ENCODE measurements at places on chromosomes 16 and 17. TPM values are rescaled to one million over a fixed set of nuclear protein-coding genes. Genes with fewer than 3 reads are reported as not detected.

Gene GPR179
- not detected for total RNA-seq

Gene GCGR
- not detected for total RNA-seq

Gene SPNS3
- 0.66 TPM for total RNA-seq

Gene HSF4
- total RNA-seq, result 5.5 TPM

Gene MILR1
- 1.6 TPM for total RNA-seq

Gene ZNF276
- total RNA-seq, result 42.7 TPM

Gene TEN1
- 18.8 TPM for total RNA-seq

Gene SHBG
- total RNA-seq, result not detected

Gene TMC8
- total RNA-seq, result 1.3 TPM

Gene SLC35G6
- total RNA-seq, result not detected

Gene ARHGAP44
- total RNA-seq, result 0.55 TPM

DNA sequence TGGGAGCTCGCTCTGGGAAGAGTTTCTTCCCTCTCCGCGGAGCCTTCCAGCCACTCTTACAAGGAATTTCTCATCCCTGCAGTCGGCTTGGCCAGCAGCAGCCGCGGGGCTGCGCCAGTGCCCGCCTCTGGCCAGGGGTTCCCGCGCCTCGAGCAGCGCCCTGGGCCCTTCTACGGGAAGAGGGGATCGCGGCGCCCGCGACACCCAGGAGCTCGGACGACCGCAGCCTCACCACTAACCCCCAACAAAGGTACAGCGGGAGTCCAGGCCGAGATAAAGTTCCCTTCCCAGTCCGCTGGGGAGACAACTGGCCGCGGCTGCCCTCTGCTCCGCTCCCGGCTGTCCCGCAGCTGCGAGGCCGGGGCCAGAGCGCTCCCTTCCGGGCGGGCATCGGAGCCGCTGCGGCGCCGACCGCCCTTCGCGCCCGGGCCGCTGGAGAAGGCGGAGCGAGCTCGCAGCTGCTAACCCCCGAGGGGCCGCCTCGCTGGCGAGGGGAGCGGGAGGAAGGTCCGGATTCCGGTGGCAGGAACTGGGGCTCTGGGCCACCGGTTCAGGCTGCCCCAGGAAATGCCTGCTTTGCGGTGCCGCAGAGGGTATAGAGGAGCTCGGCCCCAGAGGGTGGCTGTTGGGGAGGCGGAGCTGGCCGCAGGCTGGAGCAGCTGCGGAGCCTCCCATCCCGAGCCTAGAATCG lies 3.6 kb upstream of the HS3ST3B1 start:
- H3K4me3 ChIP-seq, result no peak overlapping the region
- peaks cover 73% of the 10 kb centered on the region for H3K27me3 ChIP-seq
- H3K36me3 ChIP-seq, result no peaks in the 10 kb centered on the region
- peaks cover 21% of the 10 kb centered on the region for H3K4me1 ChIP-seq
- DNase-seq, result peak; percentile 11

DNA sequence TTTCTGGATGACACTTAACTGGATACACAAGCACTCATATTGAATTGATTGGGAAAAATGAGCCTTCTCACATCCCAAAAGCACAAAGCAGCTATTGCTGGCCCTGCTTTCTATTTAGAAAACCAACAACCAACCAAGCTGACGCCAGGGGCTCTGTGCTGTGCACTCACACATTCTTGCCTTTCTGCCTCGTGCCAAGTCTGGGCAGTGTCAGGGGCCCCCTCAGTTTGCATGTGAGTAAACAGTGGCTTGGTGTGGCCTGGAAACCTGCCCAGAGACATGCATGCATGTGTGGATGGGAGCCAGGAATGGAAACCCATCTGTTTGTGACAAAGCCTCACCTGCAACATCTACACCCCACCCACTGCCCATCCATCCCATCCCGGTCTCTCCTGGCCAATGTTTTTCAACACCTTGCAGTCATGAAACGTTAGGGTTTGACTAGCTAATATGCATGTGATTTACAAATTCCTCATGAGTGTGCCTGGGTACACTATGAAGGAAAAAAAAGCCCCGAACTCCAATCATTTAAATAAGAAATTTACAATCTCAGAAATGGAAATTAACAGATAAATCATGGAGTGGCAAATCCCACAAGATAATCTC lies 20.4 kb downstream of the MIEF2 start:
- H3K36me3 ChIP-seq, result peaks cover 34% of the 10 kb centered on the region
- no peak for DNase-seq
- H3K4me1 ChIP-seq, result no peaks in the 10 kb centered on the region
- H3K4me3 ChIP-seq, result no peak overlapping the region

DNA sequence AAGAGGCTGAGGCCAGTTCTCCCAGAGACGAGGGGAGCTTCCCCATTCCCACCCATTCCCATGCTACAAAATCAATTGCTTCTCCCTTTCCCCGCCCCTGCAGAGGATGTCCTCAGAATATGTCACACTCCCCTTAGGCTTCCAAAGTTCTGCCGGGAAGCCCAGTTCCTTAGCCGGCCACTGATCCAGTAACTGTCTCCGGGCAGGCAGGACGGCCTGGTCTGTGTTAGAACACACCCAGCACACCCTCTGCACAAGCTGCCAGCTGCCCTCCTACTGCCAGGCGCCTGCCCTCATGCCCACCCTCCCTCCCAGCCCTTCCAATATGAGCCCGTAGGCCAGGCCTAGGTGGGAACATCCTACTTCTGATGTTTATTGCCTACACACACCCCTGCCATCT lies 31.1 kb downstream of the SGSM2 start:
- DNase-seq, result no peak
- no peak overlapping the region for H3K4me3 ChIP-seq
- no peaks in the 10 kb centered on the region for H3K27me3 ChIP-seq

DNA sequence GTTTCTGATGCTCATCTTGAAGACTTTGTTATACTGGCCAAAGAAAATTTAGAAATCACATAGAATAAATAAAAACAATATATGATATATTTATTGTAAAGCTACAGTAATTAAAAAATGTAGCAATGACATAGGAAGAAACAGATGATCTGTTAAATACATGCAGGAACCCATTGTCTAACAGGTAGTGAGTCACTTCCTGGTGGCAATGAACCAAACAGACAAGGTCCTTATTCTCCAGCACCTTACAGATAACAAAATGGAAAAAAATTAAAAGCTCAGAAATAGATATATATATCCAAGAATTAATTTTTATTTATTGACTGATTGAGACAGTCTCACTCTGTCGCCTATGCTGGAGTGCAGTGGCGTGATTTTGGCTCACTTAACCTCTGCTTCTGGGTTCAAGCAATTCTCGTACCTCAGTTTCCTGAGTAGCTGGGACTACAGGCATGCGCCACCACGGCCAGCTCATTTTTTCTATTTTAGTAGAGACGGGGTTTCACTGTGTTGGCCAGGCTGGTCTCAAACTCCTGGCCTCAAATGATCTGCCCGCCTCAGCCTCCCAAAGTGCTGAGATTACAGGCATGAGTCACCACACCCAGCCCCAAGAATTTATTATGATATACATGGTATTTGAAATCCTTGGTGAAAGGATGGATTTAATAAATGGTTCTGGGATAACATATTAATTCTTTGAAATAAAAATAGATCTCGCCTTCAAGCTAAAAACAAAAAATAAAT lies 7.5 kb downstream of the NETO2 start:
- peak overlapping the region; percentile 92 for H3K27ac ChIP-seq
- DNase-seq, result peak; percentile 91
- no peaks in the 10 kb centered on the region for H3K36me3 ChIP-seq
- peaks cover 33% of the 10 kb centered on the region for H3K4me1 ChIP-seq
- H3K4me3 ChIP-seq, result no peak overlapping the region

- H3K27me3 ChIP-seq, result peaks cover 29% of the 10 kb centered on the region
- no peak overlapping the region for H3K27ac ChIP-seq
- H3K4me3 ChIP-seq, result no peak overlapping the region
- H3K36me3 ChIP-seq, result no peaks in the 10 kb centered on the region
Observed at GRCh38 chr17:77696151-77696720, 262.3 kb upstream of the TNRC6C start.

GRCh38 chr16:46733319-46733830 lies 14.8 kb downstream of the MYLK3 start:
- DNase-seq, result no peak
- H3K27ac ChIP-seq, result no peak overlapping the region
- no peaks in the 10 kb centered on the region for H3K36me3 ChIP-seq

DNA sequence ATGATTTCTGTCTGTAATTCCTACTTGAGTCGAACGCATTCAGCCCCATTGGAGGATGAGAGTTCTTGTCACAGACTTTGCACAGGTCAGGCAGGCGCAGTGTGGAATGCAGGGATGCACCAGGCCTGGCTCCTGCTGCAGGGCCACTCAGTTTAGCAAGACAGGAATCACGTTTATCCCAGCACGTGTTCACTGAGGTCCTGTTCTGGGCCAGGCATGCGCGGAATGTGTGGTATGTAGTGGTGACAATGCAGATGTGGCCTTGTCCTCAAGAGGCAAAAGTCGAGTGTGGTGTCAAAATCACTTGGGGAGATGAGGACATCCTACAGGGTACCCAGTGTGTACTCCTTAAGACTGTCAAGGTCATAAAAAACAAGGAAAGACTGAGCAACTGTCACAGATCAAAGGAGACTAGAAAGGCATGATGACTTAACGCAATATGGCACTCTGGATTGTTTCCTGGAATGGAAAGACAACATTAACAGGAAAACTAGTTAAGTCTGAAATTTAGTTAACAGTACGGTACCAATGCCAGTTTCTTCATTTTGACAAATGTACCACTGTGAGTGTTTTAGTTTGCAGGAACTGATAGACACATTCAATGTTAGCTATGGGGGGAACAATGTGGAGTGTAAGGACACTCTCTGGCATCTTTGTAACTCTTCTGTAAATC lies 121.5 kb upstream of the ADAMTS18 start:
- no peak for DNase-seq
- no peak overlapping the region for H3K27ac ChIP-seq

- DNase-seq, result no peak
- H3K4me1 ChIP-seq, result no peaks in the 10 kb centered on the region
- no peak overlapping the region for H3K4me3 ChIP-seq
- H3K27me3 ChIP-seq, result no peaks in the 10 kb centered on the region
- no peaks in the 10 kb centered on the region for H3K36me3 ChIP-seq
- no peak overlapping the region for H3K27ac ChIP-seq
Observed at GRCh38 chr16:9713907-9714306, 468.3 kb downstream of the GRIN2A start.

- H3K4me1 ChIP-seq, result peaks cover 46% of the 10 kb centered on the region
- no peaks in the 10 kb centered on the region for H3K27me3 ChIP-seq
- peak overlapping the region; percentile 5 for H3K27ac ChIP-seq
- H3K4me3 ChIP-seq, result no peak overlapping the region
- peaks cover 4% of the 10 kb centered on the region for H3K36me3 ChIP-seq
Observed at GRCh38 chr16:28140788-28141618, 70.8 kb downstream of the XPO6 start.

- H3K27me3 ChIP-seq, result no peaks in the 10 kb centered on the region
- H3K4me1 ChIP-seq, result no peaks in the 10 kb centered on the region
- peak; percentile 24 for DNase-seq
- H3K36me3 ChIP-seq, result no peaks in the 10 kb centered on the region
Observed at GRCh38 chr16:20393801-20394577, 10.5 kb downstream of the PDILT start.

- peaks cover 38% of the 10 kb centered on the region for H3K27me3 ChIP-seq
- H3K4me1 ChIP-seq, result no peaks in the 10 kb centered on the region
- H3K27ac ChIP-seq, result no peak overlapping the region
- no peaks in the 10 kb centered on the region for H3K36me3 ChIP-seq
- H3K4me3 ChIP-seq, result no peak overlapping the region
Observed at GRCh38 chr17:74852237-74853047, 7.2 kb downstream of the GRIN2C start.

DNA sequence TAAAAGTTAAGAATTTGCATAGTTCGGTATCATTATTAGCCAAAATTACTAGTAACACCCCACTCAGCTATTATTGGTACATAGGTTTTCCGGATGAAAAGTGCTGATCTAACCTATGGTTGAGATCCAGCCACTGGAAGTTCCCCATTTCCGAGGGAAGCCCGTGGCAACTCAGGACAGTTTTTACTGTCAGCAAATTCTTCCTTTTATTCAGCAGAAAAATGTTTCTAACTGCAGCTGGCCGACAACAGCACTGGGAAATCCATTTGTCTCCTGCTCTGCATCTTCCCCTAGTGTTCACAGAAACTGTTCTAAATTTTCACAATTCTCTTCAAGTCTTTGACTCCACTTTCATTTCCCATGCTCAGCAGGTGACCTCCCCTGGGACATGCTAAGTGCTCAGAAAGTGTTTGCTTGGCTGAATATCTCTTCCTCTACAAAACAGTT lies 15.5 kb upstream of the MMD start:
- H3K27ac ChIP-seq, result no peak overlapping the region
- peaks cover 3% of the 10 kb centered on the region for H3K27me3 ChIP-seq
- H3K36me3 ChIP-seq, result no peaks in the 10 kb centered on the region
- H3K4me1 ChIP-seq, result peaks cover 7% of the 10 kb centered on the region

DNA sequence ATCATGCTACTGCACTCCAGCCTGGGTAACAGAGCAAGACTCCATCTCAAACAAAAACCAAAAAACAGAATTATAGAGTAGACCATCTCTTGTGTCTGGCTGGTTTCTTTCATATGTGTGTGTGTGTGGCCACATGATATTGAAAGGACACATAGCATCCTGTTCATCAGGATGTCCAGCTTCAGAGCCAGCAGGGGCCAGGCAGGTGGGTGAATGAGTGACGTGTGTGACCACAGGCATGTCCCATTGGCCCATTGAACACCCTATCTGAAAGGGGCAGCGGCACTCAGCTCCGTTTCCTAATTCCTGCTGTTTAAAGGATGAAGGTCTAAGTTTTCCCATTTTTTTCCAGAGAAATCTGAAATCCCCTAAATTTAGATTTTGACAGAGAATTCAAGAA lies 174.2 kb downstream of the PRKCB start:
- H3K27ac ChIP-seq, result no peak overlapping the region
- no peaks in the 10 kb centered on the region for H3K27me3 ChIP-seq
- no peaks in the 10 kb centered on the region for H3K4me1 ChIP-seq
- no peaks in the 10 kb centered on the region for H3K36me3 ChIP-seq
- DNase-seq, result no peak
- no peak overlapping the region for H3K4me3 ChIP-seq

- no peak overlapping the region for H3K4me3 ChIP-seq
- no peaks in the 10 kb centered on the region for H3K27me3 ChIP-seq
- peaks cover 2% of the 10 kb centered on the region for H3K36me3 ChIP-seq
- peaks cover 23% of the 10 kb centered on the region for H3K4me1 ChIP-seq
- H3K27ac ChIP-seq, result no peak overlapping the region
Observed at GRCh38 chr16:57998486-57998885, 2.0 kb downstream of the ZNF319 start.

DNA sequence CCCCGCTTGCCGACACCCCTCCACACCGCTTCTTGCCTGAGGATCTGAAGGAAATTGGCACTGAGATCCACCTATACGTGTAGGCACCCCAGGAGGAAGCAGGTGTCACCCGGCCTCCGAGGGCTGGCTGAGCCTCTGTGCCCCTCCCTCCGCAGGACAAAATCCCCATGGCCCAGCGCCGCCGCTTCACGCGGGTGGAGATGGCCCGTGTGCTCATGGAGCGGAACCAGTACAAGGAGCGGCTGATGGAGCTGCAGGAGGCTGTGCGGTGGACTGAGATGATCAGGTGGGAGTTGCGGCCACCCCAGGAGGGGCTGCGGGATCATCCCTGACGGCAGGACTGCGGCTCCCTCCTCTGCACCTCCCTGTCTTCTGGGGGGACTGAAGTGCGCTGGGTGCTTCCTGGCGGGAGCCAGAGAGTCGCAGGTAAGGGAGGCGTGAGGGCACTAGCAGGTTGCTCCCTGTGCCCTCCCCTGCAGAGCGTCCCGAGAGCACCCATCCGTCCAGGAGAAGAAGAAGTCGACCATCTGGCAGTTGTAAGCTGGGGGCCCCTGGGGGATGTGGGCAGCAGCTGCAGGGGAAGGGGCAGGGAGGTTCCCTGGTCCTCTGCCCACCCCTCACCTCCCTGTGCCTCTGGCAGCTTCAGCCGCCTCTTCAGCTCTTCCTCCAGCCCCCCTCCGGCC lies 9.0 kb downstream of the NME3 start:
- peaks cover 54% of the 10 kb centered on the region for H3K36me3 ChIP-seq
- H3K27ac ChIP-seq, result no peak overlapping the region
- H3K27me3 ChIP-seq, result no peaks in the 10 kb centered on the region
- no peak overlapping the region for H3K4me3 ChIP-seq
- no peaks in the 10 kb centered on the region for H3K4me1 ChIP-seq

GRCh38 chr17:9612006-9612405 lies 33.3 kb upstream of the USP43 start:
- no peaks in the 10 kb centered on the region for H3K27me3 ChIP-seq
- H3K27ac ChIP-seq, result no peak overlapping the region
- H3K4me3 ChIP-seq, result no peak overlapping the region
